Mesenteric fat pad (tissue), 1 donor: ENCODE measurements at places on chromosomes 11 and 22. TPM values are rescaled to one million over a fixed set of nuclear protein-coding genes. Genes with fewer than 3 reads are reported as not detected.

- DNase-seq, result no peak
Observed at GRCh38 chr11:120205596-120206161, 5.2 kb upstream of the OAF start.

GRCh38 chr11:78916759-78917158 lies 342.1 kb upstream of the NARS2 start:
- no peak for DNase-seq

GRCh38 chr11:119309953-119310681 lies 6.8 kb downstream of the MCAM start:
- no peak for DNase-seq

DNA sequence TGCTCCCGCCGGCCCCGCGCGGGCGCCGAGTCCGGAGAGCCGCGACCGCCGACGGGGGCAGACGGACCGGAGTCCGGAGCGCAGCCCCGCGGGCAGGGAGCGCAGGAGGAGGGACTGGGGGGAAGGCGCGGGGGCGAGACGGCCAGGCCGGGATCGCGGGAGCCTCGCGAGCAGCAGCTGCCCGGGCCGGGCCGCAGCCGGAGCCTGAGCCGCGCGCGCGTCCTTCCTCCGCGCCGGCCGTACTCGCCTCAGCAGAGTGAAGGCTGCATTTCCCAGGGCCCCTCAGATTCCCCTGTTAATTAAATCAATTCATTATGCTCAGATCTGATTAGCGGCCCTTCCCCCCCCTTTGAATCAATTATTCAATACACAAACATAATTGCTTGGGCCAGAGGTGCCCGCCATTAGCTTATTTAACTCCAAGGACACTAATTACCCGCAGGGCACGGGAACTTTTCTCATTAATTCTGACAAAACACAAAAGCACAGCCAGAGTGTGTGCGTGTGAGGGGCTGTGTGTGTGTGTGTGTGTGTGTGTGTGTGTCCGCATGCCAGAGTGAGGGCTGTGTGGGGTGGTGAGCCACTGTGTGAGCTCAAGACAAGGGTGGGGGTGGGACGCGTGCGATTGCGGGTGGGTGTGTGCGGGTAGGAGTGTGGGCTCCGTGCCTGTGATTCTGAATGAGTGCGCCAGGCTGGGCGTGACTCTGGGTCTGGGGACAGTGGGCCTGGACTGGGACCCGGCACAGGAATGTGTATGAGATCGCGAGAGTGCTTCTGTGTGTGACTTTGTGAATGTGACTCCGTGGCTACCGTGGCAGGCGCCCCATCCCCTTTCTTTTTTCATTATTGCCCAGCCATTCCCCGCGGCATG lies 5.1 kb upstream of the LMO1 start:
- peak; percentile 68 for DNase-seq

- no peak for DNase-seq
Observed at GRCh38 chr11:9276571-9276970, 11.4 kb upstream of the DENND5A start.

DNA sequence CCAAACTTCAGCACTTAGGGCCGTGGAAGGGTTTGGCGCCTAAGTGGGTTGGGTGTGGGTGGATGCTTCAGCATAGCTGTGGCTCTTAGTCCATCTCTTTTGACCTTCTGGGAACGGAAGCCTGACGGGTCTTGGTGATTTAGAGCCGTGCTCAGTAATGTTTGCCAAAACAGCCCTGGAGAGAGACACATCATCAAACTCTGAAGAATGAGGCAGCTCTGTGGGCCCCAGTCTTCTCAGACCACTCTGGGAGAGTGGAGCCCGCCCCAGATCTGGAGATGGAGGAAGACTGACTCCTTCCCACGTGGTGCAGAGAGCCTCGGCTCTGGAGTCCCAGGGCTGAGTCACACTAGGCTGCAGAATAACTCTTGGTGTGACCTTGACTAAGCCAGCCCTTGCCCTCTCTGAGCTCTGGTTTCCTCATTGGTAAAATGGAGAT lies 168.9 kb downstream of the C11orf91 start:
- DNase-seq, result no peak

- DNase-seq, result no peak
Observed at GRCh38 chr22:39227542-39228272, 17.1 kb downstream of the PDGFB start.

CEP164 gene
- total RNA-seq, result 19.2 TPM

GRIK4 gene
- total RNA-seq, result 0.10 TPM

SEPTIN3 gene
- 0.55 TPM for total RNA-seq
